ENCODE measurements at places on chromosomes 2 and 18.

DNA sequence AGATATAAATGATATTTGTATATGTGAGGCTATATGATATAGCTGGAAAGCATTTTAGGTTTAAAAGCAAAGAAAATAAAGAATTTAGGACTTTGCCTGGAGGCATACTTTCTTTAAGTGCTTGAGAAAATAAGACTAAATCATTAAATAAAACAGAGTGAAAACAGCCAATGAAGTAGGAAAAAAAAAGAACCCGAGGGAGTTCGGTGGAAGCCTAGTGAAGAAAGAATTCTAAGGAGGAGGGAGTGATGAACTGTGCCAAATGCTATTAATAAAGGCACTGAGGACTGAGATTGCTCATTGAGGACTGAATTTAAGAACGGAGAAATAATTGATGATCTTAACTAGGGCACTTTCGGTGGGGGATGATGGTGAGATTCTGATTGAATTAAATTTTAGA is 573.5 kb downstream of the DSC3 start:
- no peak for DNase-seq

- no peak for DNase-seq
Measured at GRCh38 chr2:20585359-20585709, 65.6 kb downstream of the HS1BP3 start.

- no peak for DNase-seq
Measured at GRCh38 chr18:2143636-2144035, 427.7 kb downstream of the METTL4 start.

DNA sequence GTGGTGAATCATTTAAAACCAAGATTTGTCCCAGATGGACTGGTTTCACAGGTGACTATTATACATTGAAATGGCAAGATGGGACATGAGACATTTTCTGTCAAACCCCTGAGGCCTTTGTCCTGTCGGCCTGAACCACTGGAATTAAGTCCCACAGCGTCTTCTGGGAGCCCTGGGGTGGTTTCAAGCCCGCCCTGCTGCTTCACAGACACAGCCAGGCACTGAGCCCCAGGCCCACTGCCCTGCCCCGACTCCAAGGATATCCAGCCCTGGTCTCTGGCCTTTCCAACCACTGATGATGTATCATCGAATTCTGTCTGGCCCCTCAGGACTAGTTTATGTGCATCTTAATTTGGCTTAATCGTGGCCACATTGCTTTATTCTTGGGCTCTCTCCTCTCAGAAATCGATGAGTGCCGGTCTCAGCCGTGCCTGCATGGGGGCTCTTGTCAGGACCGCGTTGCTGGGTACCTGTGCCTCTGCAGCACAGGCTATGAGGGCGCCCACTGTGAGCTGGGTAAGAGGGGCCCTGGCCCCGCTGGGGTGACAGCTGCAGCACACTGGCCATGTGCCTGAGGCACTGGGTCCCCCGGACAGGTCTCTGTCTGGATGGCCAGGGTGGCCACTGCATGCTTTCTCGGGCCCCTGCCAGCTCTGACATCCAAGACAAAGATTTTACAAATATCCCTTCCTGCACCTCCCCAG is 39.5 kb downstream of the MTERF4 start:
- DNase-seq: no peak

- no peak for DNase-seq
Measured at GRCh38 chr18:58017267-58017666, 26.8 kb upstream of the NEDD4L start.

DNA sequence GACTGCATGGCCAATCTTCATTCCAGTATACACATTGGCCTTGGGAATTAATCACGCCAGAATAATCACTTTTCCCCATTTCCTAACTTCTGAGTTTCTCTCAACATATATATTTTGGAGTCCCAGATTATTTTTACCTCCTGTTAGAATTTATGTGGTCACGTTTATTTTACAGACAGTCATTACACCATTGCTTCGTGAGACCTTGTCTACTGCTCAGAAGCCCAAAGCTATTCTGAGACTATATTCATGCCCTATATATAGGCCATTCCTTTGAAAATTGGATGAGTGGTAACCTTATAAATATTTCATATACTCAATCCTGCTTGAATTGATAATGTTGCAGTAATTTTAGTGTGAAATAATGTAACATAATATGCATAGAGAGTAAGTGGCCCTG is 610.0 kb upstream of the CDH2 start:
- DNase-seq: no peak

DNA sequence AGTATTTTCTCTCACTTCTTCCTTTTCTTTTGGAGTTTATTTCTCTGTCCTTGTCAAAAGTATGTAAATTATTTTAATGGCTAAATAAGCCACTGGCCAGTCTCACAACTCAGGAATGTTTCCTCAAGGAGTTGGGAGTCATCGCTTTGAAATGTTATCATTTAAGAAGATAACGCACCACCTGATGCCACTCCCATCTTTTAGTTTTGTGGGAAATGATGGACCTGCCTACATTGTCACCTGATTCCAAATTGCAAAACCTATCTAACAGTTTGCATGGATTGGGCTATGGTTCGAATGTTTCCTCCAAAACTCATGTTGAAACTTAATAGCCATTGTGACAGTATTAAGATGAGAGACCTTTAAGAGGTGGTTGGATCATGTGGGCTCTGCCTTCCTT is 32.4 kb upstream of the PPM1B start:
- DNase-seq: no peak

DNA sequence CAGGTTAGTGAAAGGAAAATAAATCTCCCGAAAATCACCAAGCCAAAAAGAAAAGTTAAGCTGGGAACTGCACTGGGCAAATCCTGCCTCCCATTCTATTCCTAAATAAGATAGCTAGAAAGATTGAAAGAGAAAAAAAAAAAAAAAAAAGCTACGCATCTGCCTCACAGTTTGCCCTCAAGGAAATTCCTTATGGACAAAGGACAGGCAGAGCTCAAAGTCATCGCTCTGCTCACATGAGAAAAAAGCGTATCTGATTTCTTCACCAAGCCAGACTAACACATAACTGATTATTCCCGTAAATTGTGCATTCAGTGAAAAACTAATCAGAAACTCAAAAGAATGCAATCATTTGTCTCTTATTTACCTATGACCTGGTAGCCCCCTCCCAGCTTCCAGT is 50.0 kb downstream of the PUM2 start:
- DNase-seq: no peak

DNA sequence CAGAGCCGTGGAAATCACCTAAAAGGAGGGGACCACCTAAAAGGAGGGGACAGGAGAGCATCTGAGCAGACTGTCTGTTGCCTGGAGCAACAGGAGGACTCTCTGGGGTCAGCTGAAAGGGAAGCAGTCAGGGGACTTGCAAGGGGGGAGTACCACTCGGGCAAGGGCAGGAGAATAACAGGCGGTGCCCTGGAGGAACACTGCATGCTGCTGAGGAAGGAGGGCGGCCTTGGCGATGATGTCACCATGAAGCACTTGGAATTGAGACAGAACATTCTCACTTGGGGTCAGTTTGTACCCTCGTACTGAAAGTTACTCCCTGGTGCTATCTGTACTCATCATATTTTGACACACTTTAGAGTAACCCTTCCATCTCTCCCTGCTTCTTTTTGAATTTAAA is 18.4 kb downstream of the SIX3 start:
- no peak for DNase-seq

DNA sequence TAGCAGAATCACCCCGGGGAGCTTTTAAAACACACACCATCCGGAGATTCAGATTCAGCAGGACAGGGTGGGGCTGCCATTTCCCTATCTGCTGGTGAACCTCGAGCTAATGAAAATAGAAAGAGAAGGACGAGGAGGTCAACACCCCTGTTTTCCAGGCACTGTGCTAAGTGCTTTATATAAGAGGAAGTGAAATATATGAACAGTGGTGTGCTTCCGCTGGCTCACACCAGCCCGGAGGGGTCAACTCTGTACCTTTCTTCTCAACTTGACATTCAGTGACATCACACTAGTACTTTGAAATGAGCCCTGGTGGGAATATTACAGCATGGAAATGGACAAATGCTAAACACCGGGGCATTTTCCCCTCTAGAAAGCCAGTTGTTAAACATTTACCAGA is 108.3 kb upstream of the LTBP1 start:
- no peak for DNase-seq

- DNase-seq: no peak
Measured at GRCh38 chr2:85251070-85251616, 76.6 kb downstream of the TGOLN2 start.
